ENCODE measurements at places on chromosomes 13 and 19.
A peak's percentile ranks its signal among the peaks of the same experiment; 100 is the strongest.

DNA sequence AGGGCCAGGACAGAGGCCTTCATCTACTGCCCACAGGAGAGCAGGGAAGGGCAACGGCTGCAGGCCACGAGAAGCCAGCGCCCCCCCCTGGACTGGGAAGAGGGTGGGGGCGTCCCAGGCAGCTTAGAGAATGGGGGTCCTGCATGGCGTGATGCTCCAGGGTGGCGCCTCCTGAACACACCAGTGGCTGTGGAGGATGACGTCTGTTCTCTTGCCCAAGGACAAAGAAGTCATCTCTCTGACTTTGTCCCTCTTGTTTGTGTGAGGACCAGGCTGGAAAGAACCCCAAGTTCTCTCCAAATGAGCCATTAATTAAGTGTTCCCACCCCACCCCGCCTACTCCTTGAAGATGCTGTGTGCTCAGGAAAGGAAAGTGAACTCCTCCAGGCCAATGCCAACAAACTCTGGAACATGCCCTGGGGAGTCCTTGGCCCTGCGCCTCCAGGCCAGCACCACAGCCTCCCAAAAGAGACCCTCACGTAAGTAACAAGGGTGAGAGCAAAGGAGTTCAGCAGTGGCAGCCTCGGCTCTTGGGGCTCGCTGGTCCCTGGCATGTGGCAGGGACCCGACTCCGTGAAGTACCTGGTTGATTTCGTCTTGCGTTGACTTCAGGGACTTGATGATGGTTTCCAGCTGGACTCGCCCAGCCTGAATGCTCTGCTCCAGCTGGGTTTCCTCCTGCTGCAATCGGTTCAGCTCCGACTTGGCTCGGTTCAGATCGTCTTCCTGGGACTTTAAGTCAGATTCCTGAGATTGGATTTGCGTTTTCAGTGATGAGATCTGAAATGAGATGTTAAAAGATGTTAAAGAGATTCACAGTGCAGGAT is 68.4 kb downstream of the EPS15L1 start:
- no peak for DNase-seq

DNA sequence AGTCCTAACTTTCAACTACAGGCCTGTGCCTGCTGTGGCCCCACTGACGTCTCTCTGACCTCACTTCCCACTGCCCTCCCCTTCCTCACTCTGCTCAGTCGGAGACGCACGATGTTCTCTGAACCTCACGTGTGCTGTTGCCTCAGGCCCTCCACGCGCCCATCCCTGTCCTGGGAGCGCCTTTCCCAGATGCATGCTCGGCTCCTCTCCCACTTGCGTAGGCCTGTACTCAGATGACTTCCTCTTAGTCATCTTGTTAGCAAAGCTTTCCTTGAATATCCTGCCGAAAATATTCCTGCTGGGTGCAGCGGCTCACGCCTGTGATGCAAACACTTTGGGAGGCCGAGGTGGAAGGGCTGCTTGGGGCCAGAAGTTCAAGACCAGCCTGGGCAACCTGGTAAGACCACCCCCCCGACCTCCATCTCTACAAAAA is 9.3 kb upstream of the SYT5 start:
- DNase-seq = no peak

DNA sequence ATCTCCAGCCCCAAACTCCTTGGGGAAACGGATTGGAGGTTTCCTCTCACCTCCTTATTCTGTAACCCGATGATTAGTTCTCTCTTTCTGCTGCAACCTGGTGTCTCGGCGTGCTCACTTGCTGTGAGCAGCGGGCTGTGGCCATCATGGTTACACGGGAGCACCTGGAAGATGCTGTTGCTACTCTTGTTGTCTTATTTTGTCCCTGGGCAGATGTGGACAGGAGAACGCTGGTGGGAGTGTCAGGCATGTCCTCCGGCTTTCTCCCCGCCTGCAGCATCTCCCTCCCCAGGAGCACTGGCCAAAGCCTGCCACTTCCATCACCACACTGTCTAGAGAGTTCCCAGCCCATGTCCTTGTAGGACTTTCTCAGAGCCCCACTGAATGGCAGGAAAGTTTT is 211.8 kb upstream of the ZNF536 start:
- no peak for DNase-seq

- DNase-seq = no peak
Measured at GRCh38 chr19:10631874-10632273, 6.5 kb downstream of the SLC44A2 start.

GRCh38 chr19:40217934-40218890 is at the start of gene TTC9B:
TSS of gene TTC9B (minus strand) at chr19:40218384. CDS start at chr19:40218381, 3 bp downstream.
- peak; percentile 51 for DNase-seq

Measured in activated T-helper 2 cell treated with anti-CD3 and anti-CD28 coated beads, Interferon-gamma antibody, Interleukin-2, Interleukin-4, amounts not matched to agents 10 μg/mL and 5 μg/mL and 100 μg/mL, durations not matched to agents 14 hours and 24 hours and 36 hours (primary cell).